ENCODE measurements at places on chromosomes 11 and 22.

GRCh38 chr22:49968831-49969661 is 8.5 kb downstream of the PIM3 start:
- no peak for DNase-seq

DNA sequence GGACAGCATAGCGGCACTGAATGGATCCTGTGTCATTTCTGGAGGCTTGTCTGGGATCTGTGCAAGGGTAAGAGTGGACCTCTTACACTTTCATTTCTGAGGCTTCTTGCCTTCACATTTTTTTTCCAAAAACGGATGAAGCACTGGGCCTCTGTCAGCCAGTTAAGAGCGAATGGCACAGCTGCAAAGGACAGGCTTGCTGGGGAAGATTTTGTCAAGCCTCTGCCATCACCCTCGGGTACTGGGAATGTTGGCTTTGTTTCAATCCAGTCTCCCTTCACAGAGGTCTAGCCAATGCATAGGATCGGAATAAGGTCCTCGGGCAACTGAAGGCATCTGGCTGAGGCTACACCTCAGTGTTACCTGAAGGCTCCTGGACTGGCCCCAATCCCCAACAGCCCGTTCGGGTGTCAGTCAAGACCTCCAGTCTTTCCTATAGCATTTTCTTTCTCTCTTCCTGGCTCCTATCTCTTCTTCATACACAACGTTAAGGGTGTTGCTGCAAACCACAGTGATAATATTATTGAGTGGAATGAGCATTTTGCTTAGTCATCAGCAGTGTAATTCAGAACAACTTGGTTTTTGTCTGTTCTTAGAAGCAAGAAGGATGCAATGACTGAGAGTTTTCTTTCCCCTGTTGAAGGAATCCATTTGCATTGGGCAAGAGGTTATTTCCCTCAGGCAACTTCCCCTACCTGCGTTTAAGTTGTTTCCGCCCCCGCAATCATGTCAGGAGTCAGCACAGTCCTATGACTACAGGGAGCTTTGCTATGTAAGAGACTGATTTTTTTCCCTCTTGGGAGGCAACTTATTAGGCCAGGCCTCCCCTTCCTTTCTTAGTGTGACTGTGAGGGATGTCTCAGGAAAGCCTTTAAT is 22.8 kb downstream of the NPAT start:
- no peak for DNase-seq

- DNase-seq, result no peak
These were observed 29.9 kb upstream of the MALAT1 start for GRCh38 chr11:65468874-65469333.

DNA sequence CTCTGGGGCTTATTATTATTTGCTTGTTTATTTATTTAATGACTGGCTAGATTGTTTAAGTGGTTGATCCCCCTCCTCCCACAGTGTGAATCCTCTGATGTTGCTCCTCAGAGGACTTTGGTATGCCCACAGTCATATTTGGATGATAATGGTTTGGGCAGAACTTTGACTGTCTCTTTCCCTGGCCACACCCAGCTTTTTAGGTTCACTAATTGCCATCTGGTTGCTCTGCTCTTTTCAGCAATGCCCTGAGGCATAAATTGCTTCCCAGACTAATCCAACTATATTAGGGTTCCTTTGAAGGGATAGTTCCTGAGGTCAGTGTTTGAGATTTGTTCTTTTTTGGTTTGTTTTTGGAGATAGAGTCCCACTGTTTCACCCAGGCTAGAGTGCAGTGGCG is 99.3 kb upstream of the RRM1 start:
- no peak for DNase-seq

- no peak for DNase-seq
These were observed 50.4 kb downstream of the GDPD4 start for GRCh38 chr11:77250881-77251640.

GRCh38 chr11:129894278-129895125 is 876 bp downstream of the NFRKB start:
- no peak for DNase-seq

GRCh38 chr11:105699203-105699602 is 89.3 kb downstream of the GRIA4 start:
- no peak for DNase-seq

DNA sequence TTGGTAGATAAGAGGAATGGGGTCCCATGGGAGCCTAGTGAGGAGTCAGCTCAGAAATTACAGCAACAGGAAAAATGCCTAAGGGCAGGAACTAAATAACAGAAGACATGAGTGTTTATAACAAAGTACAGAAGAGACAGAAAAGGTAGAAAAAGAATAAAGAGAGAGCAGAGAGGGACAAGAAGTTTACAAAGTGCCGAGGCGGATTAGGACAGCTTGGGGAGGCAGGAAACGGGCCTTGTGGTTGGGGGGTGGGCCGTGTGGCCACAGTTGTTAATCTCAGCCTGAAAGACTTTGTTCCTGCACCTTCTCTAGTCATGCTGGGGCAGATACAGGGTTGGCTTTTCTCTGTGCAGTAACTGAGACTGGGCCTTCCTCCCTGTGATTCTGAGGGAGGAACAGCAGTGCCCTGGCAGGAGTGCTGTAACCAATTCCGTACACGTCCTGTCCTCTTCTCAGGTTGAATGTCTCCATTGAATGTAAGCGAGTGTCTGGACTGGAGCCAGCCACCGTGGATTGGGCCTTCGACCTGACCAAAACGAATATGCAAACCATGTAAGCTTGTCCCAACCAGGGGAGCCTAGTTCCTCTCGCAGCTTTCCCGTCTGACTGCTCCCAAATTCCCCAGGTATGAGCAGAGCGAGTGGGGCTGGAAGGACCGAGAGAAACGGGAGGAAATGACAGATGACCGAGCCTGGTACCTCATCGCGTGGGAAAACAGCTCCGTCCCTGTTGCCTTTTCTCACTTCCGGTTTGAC is 13.2 kb downstream of the NAA40 start:
- DNase-seq, result no peak

- no peak for DNase-seq
These were observed 2.2 kb downstream of the LAYN start for GRCh38 chr11:111542606-111543275.

DNA sequence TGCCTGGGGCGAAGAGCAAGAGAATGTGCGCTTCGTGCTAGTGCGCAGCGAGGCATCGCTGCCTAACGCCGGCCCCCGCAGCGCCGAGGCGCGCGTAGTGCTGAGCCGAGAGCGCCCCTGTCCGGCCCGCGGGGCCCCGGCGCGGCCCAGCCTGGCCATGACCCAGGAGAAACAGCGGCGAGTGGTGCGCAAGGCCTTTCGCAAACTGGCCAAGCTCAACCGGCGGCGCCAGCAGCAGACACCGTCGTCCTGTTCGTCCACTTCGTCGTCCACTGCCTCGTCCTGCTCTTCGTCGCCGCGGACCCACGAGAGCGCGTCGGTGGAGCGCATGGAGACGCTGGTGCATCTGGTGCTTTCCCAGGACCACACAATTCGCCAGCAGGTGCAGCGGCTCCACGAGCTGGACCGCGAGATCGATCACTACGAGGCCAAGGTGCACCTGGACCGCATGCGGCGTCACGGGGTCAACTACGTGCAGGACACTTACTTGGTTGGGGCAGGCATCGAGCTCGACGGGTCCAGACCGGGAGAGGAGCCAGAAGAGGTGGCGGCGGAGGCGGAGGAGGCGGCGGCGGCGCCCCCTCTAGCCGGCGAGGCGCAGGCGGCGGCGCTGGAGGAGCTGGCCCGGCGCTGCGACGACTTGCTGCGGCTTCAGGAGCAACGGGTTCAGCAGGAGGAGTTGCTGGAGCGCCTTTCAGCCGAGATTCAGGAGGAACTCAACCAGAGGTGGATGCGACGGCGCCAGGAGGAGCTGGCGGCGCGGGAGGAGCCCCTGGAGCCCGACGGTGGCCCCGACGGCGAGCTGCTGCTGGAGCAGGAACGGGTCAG is 1.0 kb downstream of the RASSF10 start:
- DNase-seq, result no peak

GRCh38 chr11:122598971-122599370 is 56.6 kb upstream of the UBASH3B start:
- DNase-seq, result no peak

DNA sequence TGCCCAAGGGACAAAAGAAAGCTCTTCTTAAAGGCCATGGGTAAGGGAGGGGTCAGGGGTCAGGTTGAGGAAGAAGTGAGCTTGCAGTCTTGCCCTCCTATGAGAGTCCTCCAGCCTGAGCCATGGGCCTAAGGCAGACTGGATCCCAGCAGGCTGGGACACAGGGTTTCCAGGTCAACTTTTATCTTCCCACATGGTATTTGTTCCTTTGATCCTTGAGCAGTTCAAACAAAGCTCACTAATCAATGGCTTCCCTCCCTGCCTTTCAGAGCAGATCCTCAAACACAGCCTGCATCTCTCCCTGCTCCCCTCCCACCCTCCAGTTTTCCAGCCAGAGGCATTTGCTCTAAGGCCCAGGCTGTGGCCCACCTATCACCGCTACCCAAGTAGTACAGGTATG is 589.3 kb downstream of the INSC start:
- DNase-seq, result no peak

DNA sequence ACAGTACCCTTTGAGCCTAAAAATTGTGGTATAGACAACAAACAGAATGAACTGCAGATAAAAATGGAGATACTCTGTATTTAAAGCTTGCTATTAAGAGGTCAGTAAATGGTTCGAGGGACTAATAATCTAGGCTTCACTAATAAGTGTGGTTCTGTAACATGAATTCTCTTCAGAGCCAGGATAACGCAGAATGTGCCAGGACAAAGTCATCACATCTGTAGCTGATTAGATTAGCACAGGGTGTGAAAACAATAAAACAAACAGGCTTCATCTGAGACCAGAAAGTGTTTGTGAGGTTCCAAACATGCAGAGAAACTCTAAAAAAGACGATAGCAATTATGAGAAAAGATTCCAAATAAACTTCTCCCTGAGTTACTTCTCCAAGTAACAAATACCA is 89.1 kb upstream of the LUZP2 start:
- no peak for DNase-seq

DNA sequence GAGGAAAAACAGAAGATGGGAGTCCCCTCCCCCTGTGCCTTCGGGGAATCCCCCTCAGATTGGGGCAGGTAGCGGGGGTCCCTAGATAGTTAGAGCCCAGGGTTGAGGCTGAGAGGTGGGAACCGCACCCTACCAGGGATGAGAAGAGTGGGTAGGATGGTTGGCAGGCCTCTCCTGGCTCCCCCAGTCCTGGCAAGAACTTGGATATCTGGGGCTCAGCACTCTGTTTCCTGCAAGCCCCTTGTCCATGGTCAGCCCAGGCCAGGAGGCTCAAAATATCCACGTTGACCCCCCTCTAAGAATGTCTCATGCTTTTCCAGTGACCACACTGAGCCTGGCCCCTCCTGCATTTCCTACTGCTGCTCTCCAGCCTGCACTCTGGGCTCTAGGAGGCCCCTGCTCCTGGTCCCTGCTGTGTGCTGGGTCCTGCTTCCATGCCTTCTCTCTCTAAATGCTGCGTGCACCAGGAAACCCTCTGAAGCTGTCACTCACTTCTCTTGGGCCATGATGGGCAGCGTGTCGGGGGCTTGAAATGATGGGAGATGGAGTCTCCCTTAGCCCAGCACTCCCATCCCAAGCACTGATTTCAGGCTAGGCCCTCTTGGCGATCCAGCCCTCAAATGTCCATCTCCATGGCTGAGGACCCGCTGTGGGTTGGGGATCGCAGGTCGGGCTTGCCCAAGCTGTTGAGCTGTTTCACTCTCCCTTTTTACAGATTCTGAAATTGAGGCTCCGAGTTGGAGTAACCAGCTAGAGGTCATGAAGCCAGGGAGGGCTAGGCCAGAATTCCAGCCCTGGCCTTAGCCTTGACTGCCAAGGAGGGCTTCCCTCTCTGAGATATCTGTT is 2.0 kb downstream of the MAP3K11 start:
- DNase-seq, result no peak

DNA sequence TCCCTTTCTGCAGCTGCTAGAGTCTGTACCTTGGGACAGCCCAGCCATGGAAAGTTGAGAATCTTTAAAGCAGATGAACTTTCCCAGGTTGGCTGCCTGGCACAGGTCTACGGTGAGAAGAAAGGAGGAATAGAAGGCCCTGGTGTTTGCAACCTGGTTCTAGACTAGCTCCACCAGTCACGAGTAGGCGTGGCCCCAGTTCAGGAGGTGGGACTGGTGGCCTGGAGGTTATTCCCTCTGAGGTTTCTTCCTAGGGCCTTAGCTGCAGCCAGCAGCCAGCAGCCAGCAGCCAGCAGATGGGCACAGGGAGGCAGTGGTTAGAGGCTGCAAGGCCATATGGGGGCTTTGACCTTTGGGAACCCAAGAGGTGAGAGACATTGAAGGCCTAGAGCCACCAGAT is 40.9 kb downstream of the PRDM11 start:
- DNase-seq, result no peak

DNA sequence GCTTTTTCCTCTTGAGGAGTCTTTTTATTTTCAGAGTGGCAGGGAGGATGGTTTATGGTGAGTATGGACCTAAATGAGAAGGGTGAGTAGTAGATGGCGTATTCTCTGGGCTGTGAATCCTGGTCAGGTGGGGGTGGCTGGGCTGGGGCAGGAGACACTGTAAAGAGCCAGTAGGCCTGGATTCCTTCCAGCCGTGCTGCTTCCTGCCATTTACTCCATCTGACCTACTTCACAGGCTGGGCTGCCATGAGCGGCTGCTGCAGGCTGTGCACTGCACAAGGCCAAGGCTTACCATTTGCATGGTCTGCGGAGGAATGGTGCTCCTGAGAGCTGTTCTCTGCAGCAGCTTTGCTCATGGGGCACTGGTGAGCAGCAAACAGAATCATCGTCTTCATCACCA is 297.6 kb downstream of the KIRREL3 start:
- no peak for DNase-seq

GRCh38 chr11:43868852-43869567 is 11.6 kb upstream of the ALKBH3 start:
- no peak for DNase-seq

DNA sequence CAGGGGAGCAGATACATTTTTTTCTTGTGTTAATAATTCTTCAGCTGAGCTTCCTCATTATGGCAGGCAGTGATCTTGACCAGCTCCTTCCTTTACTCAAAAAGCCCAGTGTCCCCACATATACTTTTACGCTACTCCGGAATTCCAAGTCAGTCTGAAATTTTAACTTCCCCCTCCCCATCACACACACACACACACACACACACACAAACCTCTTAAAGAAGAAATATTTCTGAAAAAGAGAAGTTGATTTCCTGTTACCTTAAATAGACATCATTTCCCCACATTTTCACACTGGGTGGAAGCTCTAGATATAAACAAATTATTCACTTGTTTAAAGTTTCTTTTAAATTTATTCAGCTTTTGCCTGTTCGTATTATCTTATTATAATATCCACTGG is 113.9 kb downstream of the DBX1 start:
- no peak for DNase-seq

GRCh38 chr11:61380884-61381283 is 11.5 kb upstream of the TMEM216 start:
- no peak for DNase-seq

DNA sequence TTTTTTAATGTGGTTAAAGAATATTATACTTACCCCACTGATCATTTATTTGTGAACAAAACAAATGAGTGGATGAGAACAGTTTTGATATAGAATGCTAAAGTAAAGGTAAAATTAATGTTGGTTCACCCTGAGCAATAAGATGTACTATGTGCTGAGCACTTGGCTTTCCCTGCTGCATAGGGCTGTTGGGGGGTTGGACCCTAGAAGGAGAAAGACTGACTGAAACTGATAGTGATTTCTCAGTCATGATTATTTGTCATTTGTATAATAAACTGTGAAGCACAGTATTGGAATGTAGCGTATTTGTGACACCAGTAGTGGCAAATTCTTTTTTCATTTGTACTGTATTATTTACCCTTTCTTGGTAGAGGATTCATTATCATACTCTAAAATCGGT is 63.3 kb downstream of the PRMT3 start:
- DNase-seq, result no peak

- DNase-seq, result no peak
These were observed 48.0 kb upstream of the AMPD3 start for GRCh38 chr11:10407055-10407454.
